EL (cell line): ENCODE measurements at places on chromosomes 5 and 9.

DNA sequence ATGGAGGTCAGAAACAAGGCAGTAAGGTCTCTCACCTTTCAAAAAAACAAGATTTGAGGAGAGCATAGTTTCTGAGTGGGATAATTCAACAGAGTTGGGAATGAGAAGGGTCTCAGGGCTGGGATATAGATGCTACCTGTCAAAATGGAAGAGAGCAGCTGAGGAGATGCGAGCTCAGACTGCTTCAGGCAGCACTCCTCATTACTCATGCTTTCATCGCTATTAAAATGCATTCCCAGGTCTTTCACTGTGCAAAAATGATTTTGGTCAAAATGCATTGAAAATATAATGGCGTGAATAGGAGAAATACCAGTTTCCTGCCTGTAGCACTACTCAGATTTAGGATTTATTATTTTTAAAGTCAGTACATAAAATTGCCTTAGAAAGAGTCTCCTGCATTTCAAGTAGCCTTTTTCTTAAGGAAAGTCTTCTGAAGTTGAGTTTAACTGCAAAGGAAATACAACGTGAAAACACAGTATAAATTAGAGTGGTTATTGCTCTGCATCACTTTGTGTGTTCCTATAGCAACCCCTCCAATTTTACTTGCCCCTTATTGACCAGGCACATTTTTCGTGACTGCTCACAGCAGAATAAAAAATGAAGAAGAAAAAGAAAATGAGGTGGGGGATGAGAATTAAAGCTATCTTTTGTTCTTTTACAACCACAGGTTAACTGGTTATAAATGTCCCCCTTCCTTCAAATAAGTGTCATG is 724.8 kb upstream of the SEMA6A start:
- DNase-seq: no peak

DNA sequence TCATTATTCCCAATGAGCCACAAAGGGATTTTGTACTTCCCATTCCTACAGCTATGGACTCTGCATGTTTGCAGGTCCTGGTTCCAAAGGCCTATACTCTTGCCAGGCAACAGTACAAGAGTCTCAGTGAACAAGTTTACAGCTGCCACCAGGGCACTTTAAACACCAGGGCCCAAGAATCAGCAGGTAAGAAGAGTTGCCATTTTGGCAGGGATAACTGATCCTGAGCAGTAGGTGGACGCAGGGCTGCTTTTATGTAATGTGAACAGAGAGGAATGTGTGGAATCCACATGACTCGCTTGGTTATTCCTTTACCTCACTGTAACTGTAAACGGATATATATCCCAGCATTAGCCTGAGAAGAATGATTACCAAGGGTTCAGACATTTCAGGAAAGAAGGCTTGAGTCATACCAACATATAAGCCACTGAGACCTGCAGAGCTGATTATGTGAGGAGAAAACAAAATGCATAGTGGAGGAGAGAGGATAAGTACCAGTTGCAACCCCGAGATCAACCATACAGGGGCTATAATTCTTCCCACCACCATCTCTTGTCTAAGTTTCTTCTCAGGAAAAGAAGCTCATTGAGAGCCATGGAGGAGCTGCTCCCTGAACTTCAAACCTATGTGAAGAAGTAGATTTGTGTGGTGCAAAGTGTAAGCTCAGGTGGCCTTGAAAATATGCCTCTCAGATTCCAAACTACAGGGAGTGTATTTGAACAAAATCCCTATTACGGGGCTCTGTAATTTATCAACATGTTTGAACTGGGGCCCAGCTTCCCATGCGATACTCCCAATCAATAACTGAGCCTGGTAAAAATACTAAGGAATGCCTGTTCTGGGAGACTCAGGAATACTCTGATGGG is 24.6 kb downstream of the RAPGEF6 start:
- peak; percentile 91 for DNase-seq

- DNase-seq: no peak
Measured at GRCh38 chr5:170509348-170509660, 5.5 kb downstream of the KCNIP1 start.

DNA sequence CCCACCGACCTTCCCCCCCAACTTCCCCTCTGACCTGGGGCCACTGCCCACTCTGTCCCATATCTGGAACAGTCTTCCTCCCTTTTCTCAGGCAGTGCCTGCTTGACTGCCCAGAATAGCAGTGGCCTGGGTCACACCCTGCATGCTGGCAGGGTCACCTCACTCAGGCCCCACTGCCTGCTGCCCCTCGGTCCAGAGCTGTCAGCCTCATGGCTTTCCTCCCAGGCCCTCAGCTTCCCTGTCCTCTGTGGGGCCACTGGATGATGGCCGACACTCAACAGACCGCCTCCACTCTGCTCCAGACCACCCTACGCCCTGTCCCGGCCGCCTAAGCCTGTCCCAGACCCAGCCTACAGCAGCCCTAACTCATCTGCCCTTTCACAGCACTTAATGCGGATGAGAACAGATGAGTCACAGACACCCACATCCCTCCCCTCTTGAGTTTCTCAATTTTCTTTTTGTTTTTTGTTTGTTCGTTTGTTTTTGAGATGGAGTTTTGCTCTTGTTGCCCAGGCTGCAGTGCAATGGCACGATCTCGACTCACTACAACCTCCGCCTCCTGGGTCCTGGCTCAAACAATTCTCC is 5.9 kb downstream of the PNPLA7 start:
- DNase-seq: no peak

GRCh38 chr9:114462791-114463190 is 42.5 kb downstream of the WHRN start:
- DNase-seq: no peak

GRCh38 chr5:69502367-69502766 is 9.8 kb downstream of the OCLN start:
- DNase-seq: no peak

GRCh38 chr9:36935768-36936497 is 98.1 kb downstream of the PAX5 start:
- no peak for DNase-seq

DNA sequence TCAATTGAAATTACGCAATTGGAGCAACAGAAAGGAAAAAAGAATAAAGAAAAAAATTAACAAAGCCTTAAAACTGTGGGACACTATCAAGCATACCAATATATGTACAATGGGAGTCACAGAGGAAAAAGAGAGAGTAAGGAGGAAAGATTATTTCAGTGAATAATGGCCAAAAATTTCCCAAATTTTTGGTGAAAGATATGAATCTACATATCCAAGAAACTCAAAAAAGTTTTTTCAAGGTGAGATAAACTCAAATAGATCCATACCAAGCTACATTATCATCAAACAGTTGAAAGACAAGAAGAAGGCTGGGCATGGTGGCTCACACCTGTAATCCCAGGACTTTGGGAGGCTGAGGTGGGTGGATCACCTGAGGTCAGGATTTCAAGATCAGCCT is 8.8 kb upstream of the BRD3 start:
- no peak for DNase-seq

DNA sequence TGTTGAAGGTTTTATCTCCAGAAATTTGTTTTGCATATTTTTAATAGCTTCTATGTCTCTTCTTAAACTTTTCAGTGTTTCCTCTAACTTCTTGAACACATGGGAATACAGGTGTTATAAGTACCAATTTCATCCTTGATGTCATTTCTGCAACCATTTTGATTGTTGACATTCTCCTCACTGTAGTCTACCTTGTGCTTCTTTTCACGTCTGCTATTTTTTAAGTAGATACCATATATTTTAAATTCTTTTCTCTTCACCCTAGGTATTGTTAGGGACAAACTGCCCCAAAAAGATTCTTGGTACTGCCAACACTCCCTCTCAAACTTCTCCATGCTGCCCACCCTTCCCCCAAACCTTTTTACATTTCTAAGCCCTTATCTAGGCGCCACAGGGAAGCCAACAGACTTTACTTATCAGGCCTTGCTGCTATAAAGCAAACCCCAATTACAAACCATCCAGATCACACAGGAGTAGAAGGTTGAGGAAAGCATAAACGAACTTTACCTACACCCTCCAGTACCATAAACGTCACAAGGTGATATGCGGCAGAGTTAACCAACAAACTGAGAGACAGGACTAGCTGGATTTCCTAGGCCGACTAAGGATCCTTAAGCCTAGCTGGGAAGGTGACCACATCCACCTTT is 1165.3 kb downstream of the TAF11L14 start:
- no peak for DNase-seq

DNA sequence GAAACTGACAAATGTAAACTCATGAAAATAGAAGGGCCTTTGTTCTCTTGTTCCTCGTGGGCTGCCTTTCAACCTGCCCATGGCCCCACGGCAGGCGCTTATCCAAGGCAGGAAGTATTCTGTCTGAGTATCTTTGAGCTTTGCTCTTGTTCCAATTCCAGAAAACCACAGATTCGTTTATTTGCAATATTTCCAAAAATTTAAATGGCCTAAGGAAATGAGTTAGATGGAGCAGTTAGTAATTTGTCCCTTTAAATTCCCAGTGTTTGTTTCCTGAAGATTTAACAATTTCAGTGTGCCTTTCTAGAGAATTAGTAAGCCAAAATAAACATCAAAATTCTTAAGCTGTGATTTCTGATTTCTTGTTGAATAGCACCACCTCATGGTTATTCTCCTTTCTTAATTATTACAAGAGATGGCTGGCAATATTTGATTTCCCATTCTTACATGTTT is 299.4 kb upstream of the RASA1 start:
- peak; percentile 62 for DNase-seq

GRCh38 chr5:35032356-35032755 is 15.4 kb downstream of the AGXT2 start:
- DNase-seq: no peak

DNA sequence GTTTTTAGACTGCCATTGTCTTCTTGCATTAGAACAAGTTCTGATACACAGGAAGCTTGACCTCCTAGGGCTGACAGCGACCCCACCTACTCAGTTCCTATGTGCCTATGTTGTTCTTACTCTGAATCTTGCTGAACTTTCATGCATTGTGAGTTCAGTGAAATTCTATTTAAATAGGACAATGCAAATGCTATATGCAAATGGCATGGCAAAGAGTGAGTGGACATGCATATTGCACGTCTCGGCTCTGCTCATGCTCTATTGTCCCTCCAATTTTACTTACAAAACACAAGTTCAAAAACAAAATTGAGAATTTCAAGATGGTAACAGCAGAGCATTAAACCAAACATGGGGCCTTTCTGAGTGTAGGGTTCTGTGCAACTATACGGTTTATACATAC is 5.3 kb upstream of the DCP2 start:
- DNase-seq: no peak

DNA sequence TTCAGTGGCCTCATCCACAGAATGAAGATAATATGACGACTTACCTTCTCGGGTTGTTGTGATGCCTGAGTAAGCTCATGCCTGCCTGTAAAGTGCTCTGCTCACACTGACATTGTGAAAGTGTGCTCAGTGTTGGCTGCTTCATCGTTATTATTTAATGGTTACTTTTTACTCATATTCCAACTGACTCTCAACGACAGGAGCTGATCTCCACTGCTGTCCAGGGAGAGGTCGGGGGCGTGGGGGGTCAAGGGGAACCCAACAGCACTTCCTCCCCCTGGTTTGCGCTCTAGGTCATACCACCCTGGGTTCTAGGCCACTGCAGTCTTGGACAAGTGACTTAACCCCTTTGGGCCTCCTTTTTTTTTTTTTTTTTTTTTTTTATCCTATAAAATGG is 52.9 kb upstream of the ANGPTL2 start:
- no peak for DNase-seq

- peak; percentile 12 for DNase-seq
Measured at GRCh38 chr5:74866596-74867162, 492 bp upstream of the FAM169A start.

DNA sequence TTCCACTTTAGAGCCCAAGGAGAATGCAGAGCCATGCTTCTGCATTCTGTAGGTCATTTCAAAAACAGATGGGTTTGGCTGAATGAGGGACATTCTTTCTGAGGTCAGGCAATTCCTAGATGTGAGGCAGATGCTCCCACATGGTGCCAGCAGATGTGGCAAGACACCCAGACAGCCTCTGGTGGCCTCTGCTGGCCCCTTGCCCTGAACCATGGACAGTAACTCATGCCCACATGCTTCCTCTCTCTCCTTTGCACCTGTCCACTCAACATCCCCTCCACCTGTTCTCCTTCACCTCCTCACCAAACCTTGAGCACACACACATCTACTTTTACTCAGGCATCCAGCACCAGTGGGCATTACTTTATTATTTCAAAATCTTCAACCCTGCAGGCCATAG is 252.3 kb downstream of the DNAH5 start:
- DNase-seq: no peak

GRCh38 chr5:109997161-109997560 is 307.4 kb downstream of the MAN2A1 start:
- no peak for DNase-seq

GRCh38 chr5:68335075-68335474 is 119.5 kb downstream of the PIK3R1 start:
- DNase-seq: no peak

DNA sequence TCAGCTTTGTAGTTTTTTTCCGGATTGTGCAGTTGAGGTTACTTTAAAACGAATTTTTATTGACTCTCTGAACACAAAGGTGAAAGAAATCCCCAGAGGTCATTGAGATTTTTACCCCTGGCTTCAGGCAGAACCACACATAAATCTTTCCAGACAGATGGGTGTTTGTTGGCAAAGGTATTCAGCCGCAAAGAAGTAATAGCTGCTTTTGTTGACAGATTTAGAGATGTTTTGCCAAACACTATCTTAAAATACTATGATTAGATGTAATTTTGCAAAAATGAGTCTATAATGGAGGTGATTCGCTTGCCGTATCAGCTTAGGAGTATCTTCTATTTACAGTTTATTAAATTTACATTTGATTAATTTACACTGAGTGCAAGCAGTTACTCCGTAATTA is 418.3 kb upstream of the CLINT1 start:
- DNase-seq: no peak

GRCh38 chr9:121593066-121593465 is 58.4 kb upstream of the DAB2IP start:
- DNase-seq: no peak

GRCh38 chr5:77550406-77550805 is 58.3 kb upstream of the WDR41 start:
- peak; percentile 14 for DNase-seq

DNA sequence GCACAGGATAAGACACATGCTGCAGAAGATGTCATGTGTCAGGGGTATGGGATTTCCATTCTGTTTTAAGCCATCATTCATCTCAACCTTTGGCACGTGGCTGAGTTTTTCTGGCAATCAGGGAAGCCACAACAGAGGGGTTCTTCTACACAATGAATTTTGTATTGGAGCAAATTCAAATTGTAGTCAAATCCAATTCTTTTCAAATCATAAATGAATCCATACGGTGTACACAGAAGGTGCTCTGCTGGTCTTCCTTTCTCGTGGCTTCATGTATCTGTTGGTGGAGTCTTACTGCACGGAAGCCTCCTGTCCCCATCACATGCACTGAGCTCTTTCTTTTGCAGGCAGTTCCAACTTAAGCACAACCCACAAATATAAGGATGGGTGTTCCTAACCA is 436.7 kb upstream of the DAP start:
- DNase-seq: no peak

DNA sequence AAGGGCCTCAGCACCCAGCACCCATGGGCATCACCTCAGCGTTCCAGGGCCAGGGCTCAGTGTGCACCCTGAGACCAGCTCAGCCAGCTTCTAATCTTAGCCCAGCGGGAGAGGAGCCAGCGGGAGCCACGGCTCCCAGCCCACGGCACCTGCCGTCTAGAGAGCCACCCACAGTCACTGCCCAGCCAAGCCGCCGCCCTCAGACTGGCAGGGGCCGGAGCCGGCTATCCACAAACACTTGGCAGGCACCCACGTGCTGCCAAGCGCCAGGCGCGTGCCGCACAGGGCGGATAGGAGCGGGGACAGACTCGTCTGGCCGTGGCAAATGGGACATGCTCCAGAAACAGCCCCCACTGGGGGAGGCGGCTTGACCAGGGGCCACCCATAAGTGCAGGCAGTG is 18.6 kb downstream of the BRD3 start:
- DNase-seq: no peak
